Activated CD4-positive, alpha-beta memory T cell treated with anti-CD3 and anti-CD28 coated beads for 36 hours (primary cell): ENCODE measurements at places on chromosomes 2 and 18. TPM values are rescaled to one million over a fixed set of nuclear protein-coding genes. Genes with fewer than 3 reads are reported as not detected.

DNA sequence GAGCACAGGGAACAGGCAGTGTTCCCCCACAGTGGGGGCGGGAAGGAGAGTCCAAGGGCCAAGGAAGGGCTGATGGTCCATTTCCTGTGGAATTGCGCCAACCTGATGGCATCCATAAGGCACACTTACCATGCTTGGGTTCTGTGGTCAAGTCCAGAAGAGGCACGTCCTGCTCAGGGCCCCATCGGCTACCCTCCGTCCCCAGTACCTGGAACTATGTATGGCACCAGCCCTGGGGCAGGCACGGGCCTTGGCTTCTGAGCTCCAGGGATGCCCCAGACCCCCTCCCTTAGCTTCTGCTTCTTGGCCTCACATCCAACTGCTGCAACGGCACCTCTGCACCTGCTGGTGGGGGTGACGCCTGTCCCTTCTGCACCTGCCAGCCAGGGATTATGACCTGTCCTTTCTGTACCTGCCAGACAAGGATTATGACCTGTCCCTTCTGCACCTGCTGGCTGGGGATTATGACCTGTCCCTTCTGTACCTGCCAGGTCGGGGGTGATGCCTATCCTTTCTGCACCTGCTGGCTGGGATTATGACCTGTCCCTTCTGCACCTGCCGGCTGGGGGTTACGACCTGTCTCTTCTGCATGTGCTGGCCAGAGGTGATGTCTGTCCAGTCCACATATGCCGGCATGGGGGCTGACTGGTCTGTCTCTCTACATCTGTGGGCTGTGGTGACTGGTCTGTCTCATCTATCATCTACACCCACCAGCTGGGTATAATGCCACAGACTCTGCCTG is 45.4 kb upstream of the SNTG2 start:
- H3K36me3 ChIP-seq: no peaks in the 10 kb centered on the region
- no peak overlapping the region for H3K27ac ChIP-seq
- no peak overlapping the region for H3K4me3 ChIP-seq
- peaks cover 7% of the 10 kb centered on the region for H3K4me1 ChIP-seq
- no peak for DNase-seq

AQP12A gene
- total RNA-seq: not detected

DNA sequence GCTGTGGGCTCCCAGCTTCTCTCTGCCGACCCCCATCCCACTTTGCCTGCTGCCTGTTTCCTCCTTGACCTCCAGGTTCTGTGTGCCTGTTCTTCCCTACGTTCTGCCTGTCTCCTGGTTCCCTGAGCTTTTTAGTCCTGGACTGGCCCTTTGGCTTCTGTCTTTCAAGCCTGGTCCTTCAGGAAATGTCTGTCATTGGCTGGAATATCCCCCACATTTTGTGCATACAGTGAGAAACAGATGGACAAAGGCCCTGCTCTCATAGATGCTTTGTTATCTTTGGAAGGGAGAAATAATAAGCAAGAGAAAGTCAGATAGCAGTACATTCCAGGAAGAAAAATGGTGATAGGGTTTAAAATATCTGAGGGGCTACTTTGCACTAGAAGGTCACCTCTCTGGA is 5.7 kb downstream of the MGAT5 start:
- no peak overlapping the region for H3K27ac ChIP-seq
- H3K36me3 ChIP-seq: peaks cover 10% of the 10 kb centered on the region
- H3K27me3 ChIP-seq: no peaks in the 10 kb centered on the region
- H3K4me3 ChIP-seq: no peak overlapping the region

DNA sequence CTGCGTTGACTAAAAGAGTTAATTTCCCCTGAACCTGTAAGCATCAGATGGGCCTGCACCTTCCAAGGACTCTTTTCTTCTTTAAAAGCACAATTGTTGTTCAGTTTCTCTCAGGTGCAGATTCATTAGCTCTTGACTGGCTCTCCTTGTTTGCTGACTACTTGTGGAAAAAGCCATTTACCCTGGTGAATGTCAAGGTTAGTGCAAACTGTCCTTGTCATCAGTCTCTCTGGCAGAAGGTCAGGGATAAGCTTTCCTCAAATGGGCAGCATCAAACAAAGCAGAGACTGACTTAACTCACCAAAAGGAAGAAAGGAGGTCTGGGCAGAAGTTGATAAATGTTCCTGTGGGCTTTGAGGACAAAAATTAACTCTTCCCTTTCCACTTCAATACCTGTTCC is 922.7 kb downstream of the BCL11A start:
- H3K4me3 ChIP-seq: no peak overlapping the region
- no peak for DNase-seq
